ENCODE measurements at places on chromosomes 7 and 10.

GRCh38 chr7:107345898-107346297 is 124.0 kb upstream of the GPR22 start:
- DNase-seq = no peak

DNA sequence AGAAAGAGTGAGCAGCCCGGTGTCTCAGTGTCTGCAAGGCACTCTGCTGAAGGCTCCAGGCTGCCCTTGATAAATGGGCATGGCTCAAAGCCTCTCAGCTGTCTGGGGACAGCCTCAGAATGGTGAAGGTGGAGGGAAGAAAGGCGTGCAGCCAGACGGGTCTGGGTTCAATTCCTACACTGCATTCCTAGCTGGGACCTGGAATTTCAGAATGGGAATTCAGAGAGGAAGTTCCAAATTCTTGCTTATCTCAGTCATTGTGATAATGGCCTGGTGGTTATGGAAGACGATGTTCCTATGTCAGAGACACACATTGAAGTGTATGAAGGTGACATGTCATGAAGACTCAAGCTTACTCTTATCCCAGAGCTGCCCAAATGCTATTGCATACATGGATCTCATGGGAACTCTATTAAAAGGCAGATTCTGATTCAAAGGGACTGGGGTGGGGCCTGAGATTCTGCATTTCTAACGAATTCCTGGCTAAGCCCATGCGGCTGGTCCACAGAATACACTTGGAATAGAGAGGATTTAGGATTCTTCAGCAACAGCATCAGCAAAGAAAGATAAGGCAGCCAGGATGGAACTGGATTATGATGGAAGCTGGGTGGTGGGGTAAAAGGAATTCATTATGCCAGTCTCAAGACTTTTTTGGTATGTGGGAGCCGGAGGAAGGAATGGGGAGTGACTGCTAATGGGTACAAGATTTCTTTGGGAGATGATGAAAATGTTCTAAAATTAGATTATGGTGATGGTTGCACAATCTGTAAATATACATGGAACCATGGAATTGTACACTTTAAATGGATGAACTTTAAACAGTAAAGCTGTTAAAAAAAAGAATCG is 82.6 kb upstream of the ZMIZ1 start:
- no peak for DNase-seq

DNA sequence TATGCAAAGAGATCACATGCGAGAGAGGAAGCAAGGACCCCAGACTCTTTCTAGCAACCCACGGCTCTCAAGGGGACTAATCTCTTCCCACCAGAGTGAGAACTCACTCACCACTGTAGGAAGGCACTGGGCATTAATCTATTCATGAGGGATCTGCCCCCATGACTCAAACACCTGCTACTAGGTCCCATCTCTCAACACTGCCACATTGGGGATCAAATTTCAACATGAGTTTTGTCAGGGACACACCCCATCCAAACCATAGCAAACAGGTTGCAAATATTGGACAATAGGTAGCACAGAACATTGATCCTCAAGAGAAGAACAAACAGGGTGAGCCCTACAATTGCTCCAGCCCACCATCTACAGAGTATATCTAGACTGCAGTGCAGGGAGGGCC is 740.6 kb downstream of the LRMDA start:
- DNase-seq = no peak

- no peak for DNase-seq
Observed at GRCh38 chr10:60390224-60390626, 550 bp upstream of the ANK3 start.

- DNase-seq = no peak
Observed at GRCh38 chr7:130369831-130370550, 10.3 kb upstream of the CPA1 start.

- no peak for DNase-seq
Observed at GRCh38 chr7:137909042-137909441, 62.3 kb upstream of the DGKI start.

DNA sequence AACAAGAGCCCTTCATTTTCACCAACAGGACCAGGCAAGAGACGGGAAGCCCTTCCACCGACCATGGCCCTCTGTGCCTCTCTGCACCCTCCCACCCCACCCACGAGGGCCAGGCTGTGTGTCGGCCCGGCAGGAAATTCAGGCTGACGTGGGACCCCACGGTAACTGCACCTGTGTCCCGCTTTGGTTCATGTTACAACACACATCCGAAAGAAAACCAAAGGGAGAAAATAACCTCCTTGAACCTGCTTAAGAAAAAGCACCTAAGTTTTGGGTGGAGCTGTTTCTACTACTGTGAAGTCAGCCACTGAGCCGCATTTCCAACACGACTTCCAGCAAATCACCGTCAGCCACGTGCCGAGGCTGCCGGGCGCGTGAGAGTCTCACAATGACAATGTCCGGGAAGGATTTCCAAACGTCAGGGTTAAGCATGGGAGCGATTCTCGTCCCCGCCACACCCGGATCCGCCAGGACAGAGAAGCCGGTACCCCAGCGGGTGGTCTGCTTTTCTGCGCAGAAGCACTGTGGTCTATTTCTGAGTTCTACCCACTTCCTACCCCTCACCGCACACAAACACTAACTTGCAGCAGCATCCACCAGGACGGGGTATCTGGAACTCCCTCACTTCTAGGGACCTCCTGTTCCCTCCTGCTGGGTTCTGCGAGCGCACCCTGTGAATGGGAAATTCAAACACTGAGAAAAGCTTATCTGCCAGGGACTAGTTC is 36.6 kb downstream of the AMZ1 start:
- no peak for DNase-seq

- no peak for DNase-seq
Observed at GRCh38 chr7:33762911-33763306, 142.4 kb upstream of the BMPER start.

DNA sequence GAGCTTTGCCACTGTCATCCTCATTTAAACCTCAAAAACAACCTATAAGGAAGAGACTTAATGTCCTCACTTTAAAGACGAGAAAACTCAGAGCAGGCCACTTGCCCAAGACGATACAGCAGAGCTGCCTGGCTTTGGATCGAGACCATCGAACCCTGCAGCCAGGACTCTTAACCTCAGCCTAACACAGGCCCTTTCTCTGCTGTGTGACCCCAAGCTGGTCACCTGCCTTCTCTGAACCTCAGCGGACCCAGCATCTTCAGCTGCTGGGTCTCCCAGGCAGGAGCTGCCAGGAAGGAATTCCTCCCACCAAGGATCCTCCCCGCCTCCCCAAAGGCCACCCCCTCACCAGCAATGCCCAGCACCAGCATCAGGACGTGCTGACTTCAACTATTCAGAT is 32.7 kb downstream of the TNRC18 start:
- DNase-seq = no peak

GRCh38 chr10:113129117-113129516 is 179.1 kb downstream of the TCF7L2 start:
- DNase-seq = no peak

DNA sequence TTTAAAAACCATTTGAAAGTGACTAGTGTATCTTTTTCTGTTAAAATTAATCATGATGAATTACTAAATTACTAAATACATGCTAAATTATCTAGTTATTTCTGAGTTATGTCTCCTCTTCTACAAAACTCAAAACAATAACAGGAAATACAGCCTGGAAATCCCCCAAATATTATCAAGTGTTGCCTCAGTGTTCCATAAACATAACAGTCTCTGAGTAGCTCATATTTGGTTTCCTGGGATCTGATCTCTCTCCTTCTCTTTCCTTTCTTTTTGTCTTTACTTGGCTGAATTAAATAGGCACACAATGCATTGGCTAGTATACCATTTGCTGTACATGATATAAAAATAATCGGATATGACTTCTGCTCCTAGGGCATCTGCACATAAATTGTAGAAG is 277.6 kb upstream of the IGFBP3 start:
- no peak for DNase-seq

DNA sequence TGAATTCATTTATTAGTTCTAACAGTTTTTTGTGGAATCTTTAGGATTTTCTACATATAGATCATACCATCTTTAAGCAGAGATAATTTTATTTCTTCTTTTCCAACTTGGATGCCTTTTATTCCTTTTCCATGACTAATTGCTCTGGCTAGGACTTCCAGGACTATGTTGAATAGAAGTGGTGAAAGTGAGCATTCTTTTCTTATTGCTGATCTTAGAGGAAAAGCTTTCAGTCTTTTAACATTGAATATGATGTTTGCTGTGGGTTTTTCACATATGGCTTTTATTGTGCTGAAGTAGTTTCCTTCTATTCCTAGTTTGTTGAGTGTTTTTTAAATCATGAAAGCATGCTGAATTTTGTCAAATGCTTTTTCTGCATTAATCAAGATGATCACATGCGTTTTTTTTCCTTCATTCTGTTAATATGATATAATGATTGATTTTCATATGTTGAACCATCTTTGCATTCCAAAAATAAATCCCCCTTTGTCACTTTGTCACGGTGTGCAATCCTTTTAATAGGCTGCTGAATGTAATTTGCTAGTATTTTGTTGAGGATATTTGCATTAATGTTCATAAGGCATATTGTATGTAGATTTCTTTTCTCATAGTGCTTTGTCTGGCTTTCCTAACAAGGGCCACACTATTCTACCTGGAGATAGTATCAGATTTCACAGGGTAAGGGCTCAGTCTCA is 92.9 kb downstream of the ZNF467 start:
- DNase-seq = no peak

- no peak for DNase-seq
Observed at GRCh38 chr7:9796241-9796640, 1177.4 kb upstream of the PHF14 start.

DNA sequence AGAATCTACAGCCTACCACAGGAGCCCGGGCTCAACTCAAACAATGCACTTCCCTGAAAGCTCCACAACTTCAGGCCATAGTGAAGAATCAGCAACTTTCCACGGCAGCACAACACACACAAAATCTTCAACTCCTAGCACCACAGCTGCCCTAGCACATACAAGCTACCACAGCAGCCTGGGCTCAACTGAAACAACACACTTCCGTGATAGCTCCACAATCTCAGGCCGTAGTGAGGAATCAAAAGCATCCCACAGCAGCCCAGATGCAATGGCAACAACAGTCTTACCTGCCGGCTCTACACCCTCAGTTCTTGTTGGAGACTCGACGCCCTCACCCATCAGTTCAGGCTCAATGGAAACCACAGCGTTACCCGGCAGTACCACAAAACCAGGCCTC is 22.3 kb downstream of the MUC12 start:
- no peak for DNase-seq

GRCh38 chr7:157139111-157139809 is 534 bp downstream of the UBE3C start:
- peak; percentile 57 for DNase-seq

DNA sequence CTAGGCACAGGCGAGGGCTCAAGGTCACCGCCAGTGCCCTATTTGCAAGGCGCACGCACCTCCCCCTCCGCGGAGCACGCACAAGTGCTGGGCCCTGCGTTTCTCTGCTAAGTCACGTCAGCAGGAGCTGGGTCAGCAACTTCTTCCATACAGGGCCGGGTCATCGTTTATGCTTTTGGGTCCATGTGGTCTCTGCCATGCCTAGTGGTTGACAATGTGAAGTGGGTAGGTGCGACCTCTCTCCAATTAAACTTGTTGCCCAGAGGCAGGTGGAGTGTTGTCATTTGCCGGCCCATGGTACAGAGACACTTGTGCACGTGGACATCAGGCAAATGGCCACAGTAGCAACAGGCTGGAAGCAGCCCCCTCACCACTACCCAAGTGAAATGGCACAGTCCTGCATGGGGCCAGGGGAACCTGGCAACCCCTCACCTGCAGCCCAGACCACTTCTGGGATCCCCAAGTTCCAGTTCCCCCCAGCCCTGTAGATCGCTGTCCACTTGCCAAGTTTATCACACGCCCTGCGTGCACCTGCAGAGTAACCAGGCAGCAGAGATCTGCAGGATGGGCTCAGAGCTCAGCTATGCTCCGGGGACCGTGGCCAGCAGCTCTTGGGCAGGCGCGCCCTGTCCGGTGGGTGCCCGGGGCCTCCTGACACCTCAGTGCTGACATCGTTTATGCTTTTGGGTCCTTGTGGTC is 86.1 kb upstream of the PPP2R2D start:
- no peak for DNase-seq

DNA sequence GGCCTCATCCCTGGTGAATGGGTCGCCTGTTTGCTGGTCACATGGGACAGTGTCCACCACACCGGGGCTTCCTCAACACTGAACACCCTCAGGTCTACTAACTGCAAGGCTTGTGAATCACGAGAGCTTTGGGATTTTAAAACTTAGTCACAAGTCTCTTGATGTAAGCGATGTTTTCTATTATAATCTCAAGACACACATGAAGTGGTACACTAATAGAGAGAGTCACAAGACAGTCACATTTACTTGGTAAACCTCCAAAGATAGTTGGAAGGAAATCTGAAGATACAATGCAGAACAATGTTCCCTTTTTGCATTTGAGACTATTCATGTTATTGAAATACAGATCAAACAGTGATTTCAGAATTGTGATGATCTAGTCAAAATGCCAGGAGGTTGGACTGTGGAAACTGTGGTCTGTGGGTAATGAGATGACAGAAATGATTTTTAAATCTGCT is 233.1 kb upstream of the KLF6 start:
- DNase-seq = peak; percentile 44

GRCh38 chr7:28570970-28571288 is 158.6 kb downstream of the CREB5 start:
- DNase-seq = no peak

GRCh38 chr10:61465901-61466632 is 12.9 kb upstream of the TMEM26 start:
- DNase-seq = no peak

- DNase-seq = no peak
Observed at GRCh38 chr10:124999433-125000365, 57.8 kb downstream of the ZRANB1 start.

GRCh38 chr10:129241461-129241860 is 225.6 kb upstream of the MGMT start:
- DNase-seq = no peak

DNA sequence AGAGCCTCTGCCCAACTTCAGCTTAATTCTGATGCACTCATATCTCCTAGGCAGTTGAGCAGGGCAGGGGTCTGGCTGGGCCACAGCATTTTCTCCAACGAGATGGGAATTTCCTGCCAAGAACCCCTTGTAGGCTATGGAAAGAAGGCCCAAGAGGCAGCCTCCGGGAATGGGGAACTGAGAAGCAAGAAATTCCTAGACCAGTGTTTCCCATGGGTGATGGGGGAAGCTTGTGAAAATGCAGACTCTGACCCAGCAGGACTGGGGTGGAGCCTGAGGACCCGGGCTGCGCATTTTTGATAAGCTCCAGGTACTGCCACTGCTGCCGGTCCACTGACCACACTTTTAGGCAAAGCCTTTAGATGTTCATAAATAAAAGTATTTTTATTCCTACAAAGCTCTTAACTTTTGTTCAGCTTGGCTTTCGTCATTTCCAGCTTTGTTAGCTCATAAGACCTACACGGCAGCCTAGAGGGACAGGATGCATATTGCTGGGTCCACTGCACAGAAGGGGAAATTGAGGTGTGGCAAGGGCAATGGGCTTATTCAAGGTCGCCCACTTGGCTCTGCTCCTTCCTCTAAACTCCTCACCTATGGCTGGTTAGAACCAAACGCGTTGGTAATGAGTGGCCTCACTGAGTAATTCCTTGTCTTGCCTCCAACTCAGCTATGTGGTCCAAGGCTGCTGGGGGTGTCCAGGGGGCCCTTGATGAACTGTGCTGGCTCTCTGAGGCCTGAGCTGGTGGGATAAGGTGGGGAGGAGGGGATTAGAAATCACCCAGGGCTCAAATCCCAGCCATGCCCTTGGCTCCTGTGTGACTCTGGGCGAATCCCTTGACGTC is 29.5 kb downstream of the ZCCHC24 start:
- no peak for DNase-seq

Data from activated CD4-positive, alpha-beta T cell treated with anti-CD3 and anti-CD28 coated beads, Interleukin-10, Interleukin-2, amounts not matched to agents 100 ng/mL and 50 ng/mL, durations not matched to agents 16 hours and 8 hours (primary cell).